ENCODE measurements at places on chromosomes 1 and 21.

DNA sequence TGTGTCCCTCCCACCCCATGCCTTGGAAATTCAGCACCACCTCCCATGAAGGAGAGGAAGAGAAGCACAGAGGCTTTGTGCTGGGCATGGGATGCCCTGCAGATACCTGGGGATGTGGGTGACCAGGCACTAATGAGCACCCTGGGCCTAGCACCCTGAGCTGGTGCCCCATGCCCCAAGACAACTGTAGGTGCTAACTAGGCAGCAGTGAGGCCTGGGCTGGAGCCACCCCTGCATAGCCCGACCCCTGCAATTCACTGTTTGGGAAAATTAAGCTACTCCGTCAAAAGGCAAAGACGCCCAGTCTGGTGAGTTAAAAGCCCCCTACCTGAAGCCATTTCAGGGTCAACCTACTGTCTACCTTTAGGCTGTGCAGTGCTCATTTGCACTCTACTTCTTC lies 5.4 kb downstream of the KCNA2 start:
- DNase-seq, result no peak

- DNase-seq, result peak; percentile 52
Observed at GRCh38 chr21:35257413-35257812, 208.3 kb upstream of the RUNX1 start.

DNA sequence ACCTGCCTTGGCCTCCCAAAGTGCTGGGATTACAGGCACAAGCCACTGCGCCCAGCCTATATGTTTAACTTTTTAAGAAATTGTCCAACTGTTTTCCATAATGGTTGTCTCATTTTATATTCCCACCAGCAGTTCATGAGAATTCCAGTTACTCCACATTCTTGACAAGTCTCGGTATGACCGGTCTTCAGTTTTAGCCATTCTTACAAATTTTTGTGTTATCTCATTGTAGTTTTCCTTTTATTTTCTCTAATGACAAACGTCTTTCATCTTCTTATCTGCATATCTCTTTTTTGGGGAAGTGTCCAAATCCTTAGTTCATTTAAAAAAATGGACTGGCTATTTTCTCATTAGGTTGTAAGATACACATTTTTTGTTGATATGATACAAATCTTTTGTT lies 132.5 kb downstream of the HS2ST1 start:
- no peak for DNase-seq

- no peak for DNase-seq
Observed at GRCh38 chr21:33040215-33040614, 14.5 kb downstream of the OLIG2 start.

GRCh38 chr21:37461479-37461878 lies 94.9 kb downstream of the DYRK1A start:
- no peak for DNase-seq

DNA sequence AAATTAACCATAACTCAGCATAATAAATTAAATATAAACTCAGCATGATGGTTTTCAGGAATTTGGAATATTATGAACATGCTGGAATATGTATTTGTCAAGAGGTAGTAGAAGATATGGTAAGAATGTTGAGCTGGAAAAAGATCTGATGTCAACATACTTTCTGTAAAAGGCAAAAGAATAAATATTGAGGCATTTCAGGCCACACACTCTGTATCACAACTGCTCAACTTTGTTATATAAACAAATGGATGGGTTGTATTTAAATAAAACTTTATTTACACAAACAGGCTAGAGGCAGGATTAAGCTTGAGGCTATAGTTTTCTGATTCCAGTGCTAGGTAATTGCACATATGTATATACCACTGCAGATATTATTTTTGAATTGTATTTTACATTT lies 1409.4 kb downstream of the MRPL39 start:
- no peak for DNase-seq

DNA sequence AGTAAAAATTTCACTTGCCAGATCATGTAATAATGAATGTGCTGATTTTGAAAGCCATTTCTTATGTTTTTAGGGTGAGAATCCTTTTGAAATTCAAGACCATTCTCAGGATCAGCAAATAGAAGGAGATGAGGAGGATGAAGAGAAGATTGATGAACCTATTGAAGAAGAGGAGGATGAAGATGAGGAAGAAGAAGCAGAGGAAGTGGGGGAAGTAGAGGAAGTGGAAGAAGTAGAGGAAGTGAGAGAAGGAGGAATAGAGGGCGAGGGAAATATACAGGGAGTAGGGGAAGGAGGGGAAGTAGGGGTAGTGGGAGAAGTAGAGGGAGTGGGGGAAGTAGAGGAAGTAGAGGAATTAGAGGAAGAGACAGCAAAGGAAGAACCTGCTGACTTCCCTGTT lies 32.4 kb downstream of the ZNF326 start:
- DNase-seq, result no peak

DNA sequence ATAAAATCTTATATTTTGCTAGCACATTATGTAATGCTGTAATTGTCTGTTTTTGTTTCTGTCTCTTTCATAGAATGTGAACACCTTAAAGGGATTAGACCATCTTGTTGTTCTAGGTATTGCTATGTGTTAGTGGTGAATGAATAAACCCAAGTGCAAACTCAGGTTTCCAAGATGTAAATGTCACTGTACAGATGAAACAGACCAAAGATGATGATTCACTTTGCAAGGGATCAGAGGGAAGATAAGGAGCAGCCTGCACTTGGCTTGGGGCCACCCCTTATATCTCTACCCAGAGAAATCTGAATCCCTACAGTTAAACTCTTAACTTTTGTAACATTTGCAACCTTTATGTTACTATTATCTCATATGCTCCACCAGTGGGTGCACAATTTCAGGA lies 25.4 kb downstream of the UROD start:
- DNase-seq, result no peak

GRCh38 chr1:242206994-242207393 lies 208.1 kb upstream of the MAP1LC3C start:
- no peak for DNase-seq

GRCh38 chr1:26053718-26054560 lies 8.0 kb upstream of the SLC30A2 start:
- DNase-seq, result no peak

DNA sequence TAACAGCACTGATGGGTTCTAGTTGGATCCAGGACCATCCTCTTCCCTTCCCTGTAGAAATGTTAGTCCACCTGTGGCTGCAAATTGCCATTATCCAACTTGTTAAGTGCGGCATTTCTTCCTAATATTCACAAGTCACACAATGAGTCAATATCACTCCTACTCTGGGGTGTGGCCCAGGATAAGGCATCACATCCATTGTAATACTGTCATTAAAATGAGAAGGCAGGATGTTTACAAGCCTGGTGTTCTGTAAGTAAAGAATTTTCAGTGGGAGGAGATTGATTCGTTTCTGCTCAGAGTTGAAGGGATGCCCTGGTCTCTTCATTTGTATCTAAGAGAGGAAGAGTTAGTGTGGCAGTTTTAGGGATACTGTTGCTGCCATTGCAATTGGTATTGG lies 18.1 kb upstream of the ARHGAP29 start:
- no peak for DNase-seq

DNA sequence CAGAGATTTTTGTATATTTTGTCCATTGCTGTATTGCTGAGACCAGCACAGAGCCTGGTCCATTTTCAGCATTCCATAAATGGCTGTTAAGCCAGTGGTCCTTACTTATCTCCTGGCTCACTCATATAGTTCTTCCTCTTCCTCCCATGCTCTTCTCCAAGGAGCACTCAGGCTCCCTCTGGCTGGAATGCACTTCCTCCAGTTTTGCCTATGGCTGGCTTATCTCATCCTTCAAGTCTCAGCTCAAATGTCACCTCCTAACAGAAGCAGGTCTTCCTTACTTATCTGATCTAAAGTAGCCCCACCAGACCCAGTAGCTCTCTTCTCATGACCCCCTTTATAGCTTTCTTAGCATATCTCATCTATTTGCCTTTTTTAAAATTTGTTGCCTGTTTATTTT lies 146.9 kb downstream of the SLC30A10 start:
- no peak for DNase-seq

DNA sequence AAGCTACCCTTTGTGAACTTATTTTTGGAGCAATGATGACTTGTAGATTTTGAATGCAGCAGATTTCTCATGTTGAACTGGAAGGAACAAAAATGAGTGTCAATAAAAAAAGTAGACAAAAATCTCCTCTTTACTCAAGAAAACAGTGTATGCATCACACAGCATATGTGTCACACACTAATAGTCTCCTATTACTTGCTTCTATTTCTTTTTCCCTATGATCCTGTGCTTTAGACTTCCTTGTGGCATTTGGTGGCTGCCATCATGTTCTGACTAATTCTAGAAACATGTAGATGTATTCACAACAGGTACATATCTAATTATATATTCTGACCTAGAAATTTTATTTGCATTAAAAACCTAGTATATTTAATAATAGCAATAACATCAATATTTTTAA lies 14.3 kb downstream of the RC3H1 start:
- no peak for DNase-seq

GRCh38 chr1:186783193-186783592 lies 45.6 kb upstream of the PLA2G4A start:
- DNase-seq, result no peak

- no peak for DNase-seq
Observed at GRCh38 chr1:6972399-6972798, 187.1 kb downstream of the CAMTA1 start.

GRCh38 chr1:30930631-30931173 lies 22.1 kb upstream of the SDC3 start:
- DNase-seq, result no peak

DNA sequence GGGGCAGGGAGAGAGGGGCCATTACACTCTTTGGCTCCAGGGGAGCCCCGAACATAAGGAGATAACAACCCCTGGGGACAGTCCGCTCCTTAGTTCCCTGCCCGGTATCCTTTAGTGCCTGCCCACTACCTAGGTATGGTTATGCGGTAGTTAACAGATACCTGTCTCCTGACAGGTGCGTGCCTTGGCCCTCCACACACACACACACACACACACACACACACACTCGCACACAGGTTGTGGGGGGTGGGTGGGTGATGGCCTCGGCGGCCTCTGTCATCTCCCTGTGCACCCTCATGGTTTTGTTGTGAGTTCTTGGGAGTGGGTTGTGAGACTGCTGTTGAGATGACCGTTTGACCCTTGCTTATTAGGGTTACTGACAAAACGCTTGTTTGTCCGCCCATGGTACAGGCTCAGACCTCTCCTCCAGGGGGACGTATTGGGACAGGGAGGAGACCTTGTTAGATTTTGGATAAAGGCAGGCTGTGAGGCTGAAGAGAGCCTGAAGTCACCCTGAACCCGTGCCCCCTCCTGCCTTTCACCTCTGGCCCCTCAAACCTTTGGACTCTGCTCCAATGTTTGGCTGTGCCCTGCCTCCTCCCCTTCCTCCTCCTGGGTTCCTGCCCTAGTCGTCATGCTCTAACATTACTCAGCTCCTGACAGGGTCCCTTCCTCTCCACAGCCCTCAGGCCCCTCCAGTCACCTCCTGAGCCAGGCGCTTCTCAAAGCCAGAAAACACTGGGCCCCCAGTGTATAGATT lies 979 bp downstream of the RASSF5 start:
- no peak for DNase-seq

- no peak for DNase-seq
Observed at GRCh38 chr1:93722081-93723031, 40.7 kb upstream of the BCAR3 start.

DNA sequence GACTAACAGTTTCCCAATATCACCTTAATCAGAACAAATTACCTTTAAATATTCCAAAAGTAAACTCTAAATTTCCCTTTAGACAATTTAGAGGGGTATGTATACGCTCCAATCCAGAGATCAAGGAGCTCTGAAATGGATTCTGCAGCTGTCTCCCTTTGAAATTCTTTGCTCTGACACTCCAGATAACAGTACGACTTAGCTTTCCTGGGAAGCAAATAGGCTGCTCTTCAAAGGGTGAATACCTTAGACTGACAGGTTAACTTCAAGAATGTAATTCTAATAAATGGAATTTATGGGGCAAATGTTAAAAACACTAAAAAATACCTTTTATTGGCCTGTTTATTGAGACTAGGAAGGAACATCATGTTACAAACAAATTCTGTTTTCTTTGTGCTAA lies 357.2 kb downstream of the USP25 start:
- DNase-seq, result no peak

DNA sequence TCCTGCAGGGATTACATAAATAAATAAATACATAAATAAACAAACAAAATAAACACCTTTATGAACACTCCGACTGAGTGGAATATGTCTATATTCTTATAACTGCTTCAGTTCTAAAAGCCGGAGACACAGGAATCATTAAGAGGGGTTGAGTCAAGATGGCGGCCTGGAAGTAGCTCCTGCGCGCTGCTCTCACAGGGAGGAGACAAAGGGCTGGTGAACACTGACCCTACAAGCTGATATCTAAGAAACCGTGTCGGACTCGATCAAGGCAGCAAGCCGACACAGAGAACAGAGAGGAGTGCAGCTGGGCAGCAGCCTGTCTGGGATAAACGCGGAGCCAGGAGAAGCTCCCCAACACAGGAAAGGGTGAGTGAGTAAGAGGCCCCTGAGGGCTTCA lies 1098.6 kb upstream of the NCAM2 start:
- DNase-seq, result no peak

GRCh38 chr1:161908264-161908663 lies 115.4 kb downstream of the OLFML2B start:
- DNase-seq, result no peak

DNA sequence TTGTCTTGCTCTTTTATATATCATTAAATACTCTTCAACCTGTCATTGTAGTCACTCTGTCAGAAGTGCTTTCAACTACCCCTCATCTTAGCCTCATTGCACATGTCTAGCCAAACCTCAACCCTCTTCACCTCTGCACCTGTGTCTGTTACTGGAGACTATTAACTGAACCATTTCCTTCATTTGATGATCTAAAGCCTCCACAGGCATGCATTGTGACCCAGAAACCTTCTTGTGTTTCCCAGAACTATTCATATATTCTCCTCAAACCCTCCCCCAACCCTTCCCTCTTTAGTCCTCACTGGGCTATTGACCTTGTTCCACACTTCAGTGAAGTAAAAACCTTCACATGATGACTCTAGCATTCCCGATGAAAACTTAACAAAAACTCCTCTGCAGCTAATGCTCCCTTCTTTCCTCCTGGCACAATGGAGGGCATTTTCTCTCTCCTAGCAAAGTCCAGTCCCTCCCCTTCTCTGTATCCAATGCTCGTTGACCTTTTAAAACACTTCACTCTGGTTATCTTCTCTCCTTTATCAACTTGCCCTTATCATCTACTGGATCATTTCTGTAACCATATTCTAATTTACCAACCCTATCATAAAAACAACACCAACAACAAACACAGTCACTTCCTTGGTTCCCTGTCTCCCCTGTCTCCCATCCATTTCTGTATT lies 86.1 kb downstream of the BACH1 start:
- no peak for DNase-seq

GRCh38 chr1:7589774-7590425 lies 181.2 kb upstream of the VAMP3 start:
- no peak for DNase-seq

GRCh38 chr1:94819238-94819944 lies 766 bp upstream of the SLC44A3 start:
- no peak for DNase-seq

- DNase-seq, result no peak
Observed at GRCh38 chr1:186838380-186839040, 9.8 kb downstream of the PLA2G4A start.
